ENCODE measurements at places on chromosomes 12 and 14. TPM values are rescaled to one million over a fixed set of nuclear protein-coding genes. Genes with fewer than 3 reads are reported as not detected.

The RAB3IP gene
- total RNA-seq = 22.7 TPM

The GPRC5A gene
- total RNA-seq = 3.5 TPM

The SDR9C7 gene
- total RNA-seq = not detected

GRCh38 chr12:118188690-118189371 lies 52.9 kb downstream of the PEBP1 start:
- no peak for DNase-seq

GRCh38 chr12:113299619-113300237 lies 35.2 kb downstream of the SLC8B1 start:
- DNase-seq = no peak

GRCh38 chr12:116434155-116435011 lies 124.8 kb upstream of the MAP1LC3B2 start:
- no peak for DNase-seq
